ENCODE measurements at places on chromosomes 7 and 10. TPM values are rescaled to one million over a fixed set of nuclear protein-coding genes. Genes with fewer than 3 reads are reported as not detected.

Gene CLCN1
- under 0.01 TPM for total RNA-seq

Gene SLC29A4
- total RNA-seq, result 1.1 TPM

Gene TMEM225B
- total RNA-seq, result 0.29 TPM

Gene PDK4
- total RNA-seq, result 0.36 TPM

Gene TRIL
- 0.29 TPM for total RNA-seq

Gene TFPI2
- 8.7 TPM for total RNA-seq

Gene FAM180A
- total RNA-seq, result 28.9 TPM

Gene CYP3A4
- not detected for total RNA-seq

Gene PPP2R2D
- total RNA-seq, result 23.9 TPM

Gene PLAC9
- total RNA-seq, result 19.2 TPM

Gene LIPK
- total RNA-seq, result not detected

Gene RASA4B
- 3.3 TPM for total RNA-seq

Gene NOBOX
- not detected for total RNA-seq

Gene STX1A
- total RNA-seq, result 15.9 TPM

Gene RNF32
- under 0.01 TPM for total RNA-seq

Gene CALML3
- not detected for total RNA-seq

Gene KLF14
- total RNA-seq, result not detected

Gene SPDYE18
- not detected for total RNA-seq

Gene NKX2-3
- total RNA-seq, result not detected

Gene FBXL13
- 2.2 TPM for total RNA-seq

Gene NCF1
- under 0.01 TPM for total RNA-seq

Gene TMEM270
- total RNA-seq, result not detected

Gene H2BK1
- not detected for total RNA-seq

Gene XRCC2
- total RNA-seq, result 1.2 TPM

Gene EPDR1
- total RNA-seq, result 99.3 TPM

Gene TYSND1
- 15.6 TPM for total RNA-seq

Gene ARHGEF5
- total RNA-seq, result 4.7 TPM

Gene CTAGE4
- total RNA-seq, result 0.36 TPM

Gene GPC2
- 1.4 TPM for total RNA-seq

Gene PDLIM1
- total RNA-seq, result 25.0 TPM

Gene NSUN5
- 17.1 TPM for total RNA-seq
